Activated CD4-positive, alpha-beta T cell treated with anti-CD3 and anti-CD28 coated beads, Interleukin-2, amount 10 ng/mL, durations not matched to agents 24 days and 14 days (primary cell): ENCODE measurements at places on chromosomes 13 and 19.

DNA sequence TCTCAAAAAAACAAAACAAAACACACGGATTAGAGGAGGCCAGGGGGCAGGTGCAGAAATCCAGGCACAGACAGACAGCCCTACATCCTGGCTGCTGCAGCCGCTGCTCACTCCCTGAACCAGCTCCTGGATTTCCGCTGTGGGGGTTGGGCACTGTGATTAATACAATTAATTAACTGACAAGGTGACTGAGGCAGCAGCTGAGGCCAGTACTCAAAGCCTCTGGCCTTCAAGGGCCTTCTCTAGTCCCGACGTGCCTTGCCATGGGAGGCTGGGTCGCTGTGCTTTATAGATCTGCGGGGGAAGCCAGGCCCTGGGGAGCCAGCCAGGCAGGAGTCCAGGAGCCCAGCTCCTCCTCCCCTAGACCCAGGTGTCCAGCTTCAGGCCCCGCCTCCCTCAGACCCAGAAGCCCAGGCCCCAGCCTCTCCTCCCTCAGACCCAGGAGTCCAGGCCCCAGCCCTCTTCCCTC, 4.6 kb downstream of the NECTIN2 start:
- H3K36me3 ChIP-seq, result no peaks in the 10 kb centered on the region
- no peak overlapping the region for H3K4me3 ChIP-seq
- H3K4me1 ChIP-seq, result peaks cover 9% of the 10 kb centered on the region
- no peak for DNase-seq
- no peak overlapping the region for H3K27ac ChIP-seq
- peaks cover 46% of the 10 kb centered on the region for H3K27me3 ChIP-seq

GRCh38 chr19:15838351-15838750, 22.9 kb upstream of the OR10H1 start:
- H3K4me1 ChIP-seq, result peaks cover 19% of the 10 kb centered on the region
- no peaks in the 10 kb centered on the region for H3K36me3 ChIP-seq
- H3K27ac ChIP-seq, result peak overlapping the region; percentile 12
- no peaks in the 10 kb centered on the region for H3K27me3 ChIP-seq
- no peak overlapping the region for H3K4me3 ChIP-seq

GRCh38 chr13:111394211-111394922, 73.9 kb downstream of the TEX29 start:
- H3K27me3 ChIP-seq, result no peaks in the 10 kb centered on the region
- no peak overlapping the region for H3K27ac ChIP-seq
- DNase-seq, result no peak
- H3K36me3 ChIP-seq, result no peaks in the 10 kb centered on the region
- H3K4me3 ChIP-seq, result no peak overlapping the region

- DNase-seq, result no peak
- no peaks in the 10 kb centered on the region for H3K4me1 ChIP-seq
- H3K27ac ChIP-seq, result no peak overlapping the region
- no peaks in the 10 kb centered on the region for H3K27me3 ChIP-seq
- H3K4me3 ChIP-seq, result no peak overlapping the region
Observed at GRCh38 chr19:44344255-44344654, 12.2 kb downstream of the ZNF112 start.

GRCh38 chr13:107421028-107421427, 794.3 kb downstream of the LIG4 start:
- no peak overlapping the region for H3K27ac ChIP-seq
- H3K27me3 ChIP-seq, result no peaks in the 10 kb centered on the region
- H3K36me3 ChIP-seq, result no peaks in the 10 kb centered on the region
- H3K4me3 ChIP-seq, result no peak overlapping the region
- H3K4me1 ChIP-seq, result no peaks in the 10 kb centered on the region

DNA sequence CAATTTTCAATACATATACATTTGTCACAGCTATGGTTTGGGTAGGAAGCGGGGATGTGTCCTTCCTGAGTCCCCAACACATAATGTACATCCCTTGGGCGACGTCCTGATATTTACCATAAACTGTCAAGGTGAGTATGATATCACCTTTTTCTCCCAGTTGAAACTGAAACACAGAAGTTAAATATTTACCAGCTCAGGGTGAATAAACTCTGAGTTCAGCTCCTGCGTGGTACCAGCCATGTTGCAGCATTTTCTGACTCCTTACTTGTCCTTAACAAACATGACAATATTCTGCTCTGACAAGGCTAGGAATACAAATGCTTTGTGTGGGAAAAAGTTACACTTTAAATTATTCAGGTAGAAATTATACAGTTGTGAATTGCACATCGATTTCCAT, 294.2 kb downstream of the TEX29 start:
- H3K4me3 ChIP-seq, result no peak overlapping the region
- no peak overlapping the region for H3K27ac ChIP-seq
- DNase-seq, result no peak
- no peaks in the 10 kb centered on the region for H3K36me3 ChIP-seq

- no peaks in the 10 kb centered on the region for H3K4me1 ChIP-seq
- no peak for DNase-seq
- no peaks in the 10 kb centered on the region for H3K36me3 ChIP-seq
- H3K27me3 ChIP-seq, result no peaks in the 10 kb centered on the region
- no peak overlapping the region for H3K27ac ChIP-seq
- no peak overlapping the region for H3K4me3 ChIP-seq
Observed at GRCh38 chr19:14826006-14826405, 9.0 kb downstream of the OR7A5 start.

- H3K4me1 ChIP-seq, result no peaks in the 10 kb centered on the region
- no peak for DNase-seq
- no peak overlapping the region for H3K4me3 ChIP-seq
- no peak overlapping the region for H3K27ac ChIP-seq
- no peaks in the 10 kb centered on the region for H3K27me3 ChIP-seq
- H3K36me3 ChIP-seq, result no peaks in the 10 kb centered on the region
Observed at GRCh38 chr13:59745392-59745788, 418.3 kb downstream of the DIAPH3 start.

GRCh38 chr19:10086591-10087192, 575 bp downstream of the SHFL start:
- peak; percentile 83 for DNase-seq
- peaks cover 27% of the 10 kb centered on the region for H3K36me3 ChIP-seq
- H3K4me3 ChIP-seq, result peak overlapping the region; percentile 91
- H3K27me3 ChIP-seq, result no peaks in the 10 kb centered on the region
- peak overlapping the region; percentile 79 for H3K27ac ChIP-seq
- peaks cover 14% of the 10 kb centered on the region for H3K4me1 ChIP-seq

- DNase-seq, result no peak
- no peaks in the 10 kb centered on the region for H3K4me1 ChIP-seq
- no peaks in the 10 kb centered on the region for H3K36me3 ChIP-seq
- no peaks in the 10 kb centered on the region for H3K27me3 ChIP-seq
- H3K27ac ChIP-seq, result no peak overlapping the region
Observed at GRCh38 chr13:96422002-96422401, 332.1 kb downstream of the HS6ST3 start.

- H3K4me3 ChIP-seq, result no peak overlapping the region
- no peak overlapping the region for H3K27ac ChIP-seq
- H3K27me3 ChIP-seq, result peaks cover 41% of the 10 kb centered on the region
- DNase-seq, result no peak
- H3K4me1 ChIP-seq, result peaks cover 7% of the 10 kb centered on the region
- H3K36me3 ChIP-seq, result no peaks in the 10 kb centered on the region
Observed at GRCh38 chr13:71871176-71871754, 4.3 kb upstream of the DACH1 start.

- DNase-seq, result no peak
- no peaks in the 10 kb centered on the region for H3K27me3 ChIP-seq
- peaks cover 41% of the 10 kb centered on the region for H3K36me3 ChIP-seq
- H3K27ac ChIP-seq, result peak overlapping the region; percentile 58
- peaks cover 19% of the 10 kb centered on the region for H3K4me1 ChIP-seq
Observed at GRCh38 chr19:10095622-10095947, 6.9 kb downstream of the ANGPTL6 start.

DNA sequence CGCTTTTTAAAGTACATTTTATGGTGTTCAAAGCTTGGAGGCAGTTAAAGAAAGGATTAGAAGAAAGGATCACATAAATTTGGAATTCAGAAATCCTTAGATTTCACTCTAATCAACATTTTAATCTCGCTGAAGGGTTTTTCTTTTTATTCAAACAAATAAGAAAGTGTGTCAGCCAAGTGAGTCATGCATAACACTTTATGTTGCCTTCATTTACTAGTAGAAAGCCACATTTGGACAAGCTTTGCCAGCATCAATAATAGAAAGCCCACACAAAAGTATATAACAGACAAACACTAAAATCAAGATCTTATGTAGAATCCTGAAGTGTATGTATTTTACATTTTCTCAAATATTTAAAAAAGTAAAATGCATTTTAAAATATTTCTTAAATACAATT, 154.9 kb upstream of the TRPC4 start:
- H3K27me3 ChIP-seq, result no peaks in the 10 kb centered on the region
- no peak overlapping the region for H3K27ac ChIP-seq
- no peaks in the 10 kb centered on the region for H3K4me1 ChIP-seq
- H3K4me3 ChIP-seq, result no peak overlapping the region

DNA sequence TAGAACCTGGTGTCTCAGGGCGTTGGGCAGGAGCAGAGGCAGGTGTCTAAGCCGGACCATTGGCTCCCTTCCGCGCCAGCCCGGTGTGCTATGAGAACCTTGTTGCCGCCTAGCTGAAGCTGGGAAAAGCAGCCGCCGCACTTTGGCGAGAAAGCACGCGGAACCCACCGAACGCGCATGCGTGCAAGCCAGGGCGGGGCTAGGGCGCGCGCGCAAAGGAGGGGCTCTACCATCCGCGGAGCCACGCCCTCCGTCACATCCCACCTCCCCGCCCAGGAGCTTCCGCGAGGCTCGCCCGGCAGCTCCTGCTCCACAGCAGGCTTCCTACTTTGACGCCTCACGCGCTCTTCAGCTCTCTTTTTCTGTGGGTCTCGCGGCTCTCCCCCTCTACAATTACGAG, 51.3 kb downstream of the WDR87 start:
- no peaks in the 10 kb centered on the region for H3K4me1 ChIP-seq
- H3K4me3 ChIP-seq, result no peak overlapping the region
- H3K27me3 ChIP-seq, result no peaks in the 10 kb centered on the region

GRCh38 chr13:46126552-46127357, 21.9 kb upstream of the CPB2 start:
- peak; percentile 90 for DNase-seq
- peak overlapping the region; percentile 59 for H3K27ac ChIP-seq
- H3K36me3 ChIP-seq, result peaks cover 56% of the 10 kb centered on the region
- H3K27me3 ChIP-seq, result no peaks in the 10 kb centered on the region
- H3K4me1 ChIP-seq, result peaks cover 21% of the 10 kb centered on the region

GRCh38 chr19:29549105-29550070, 23.6 kb downstream of the VSTM2B start:
- no peaks in the 10 kb centered on the region for H3K36me3 ChIP-seq
- no peaks in the 10 kb centered on the region for H3K4me1 ChIP-seq
- no peak overlapping the region for H3K4me3 ChIP-seq
- peaks cover 10% of the 10 kb centered on the region for H3K27me3 ChIP-seq

DNA sequence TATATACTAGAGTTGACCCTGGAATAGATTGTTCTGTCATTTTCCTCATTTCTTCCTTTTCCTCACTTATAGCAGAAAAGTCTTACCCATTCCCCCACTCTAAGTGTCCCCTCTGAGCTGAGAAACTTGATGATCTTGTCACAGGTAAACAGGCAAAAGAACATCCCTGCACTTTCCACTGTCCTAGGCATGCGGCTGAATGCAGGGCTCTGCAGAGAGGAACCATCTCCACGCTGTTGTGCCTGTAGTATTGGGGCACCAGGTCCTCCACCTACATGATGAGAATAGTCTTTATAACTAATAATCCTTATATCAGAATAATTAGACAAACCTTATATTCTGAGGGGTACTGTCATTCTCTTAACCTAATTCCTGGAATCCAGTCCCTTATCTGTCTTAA, 211.3 kb downstream of the RBM26 start:
- no peaks in the 10 kb centered on the region for H3K36me3 ChIP-seq
- peak overlapping the region; percentile 60 for H3K4me3 ChIP-seq
- no peak overlapping the region for H3K27ac ChIP-seq
- no peak for DNase-seq
- peaks cover 50% of the 10 kb centered on the region for H3K4me1 ChIP-seq

DNA sequence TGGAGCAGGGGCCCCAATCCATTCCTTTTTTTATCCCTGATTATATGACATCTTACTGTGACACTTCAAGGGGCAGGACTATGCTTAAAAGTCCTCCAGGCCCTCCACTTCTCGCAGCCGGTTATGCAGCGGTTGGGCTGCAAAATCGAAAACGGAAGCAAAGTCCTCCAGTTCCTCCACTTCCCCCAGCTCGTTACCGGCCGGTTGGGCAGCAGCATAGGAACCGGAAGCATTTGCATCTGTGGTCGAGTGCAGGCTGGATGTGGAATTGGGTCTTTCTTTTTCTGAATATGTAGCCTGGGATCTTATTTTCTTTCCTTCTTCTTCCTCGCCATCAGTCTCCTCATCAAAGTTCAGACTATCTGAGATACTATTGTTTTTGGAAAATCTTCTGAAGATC, 46.1 kb downstream of the OXGR1 start:
- DNase-seq, result no peak
- H3K36me3 ChIP-seq, result no peaks in the 10 kb centered on the region
- H3K4me1 ChIP-seq, result no peaks in the 10 kb centered on the region
- H3K4me3 ChIP-seq, result no peak overlapping the region
- no peaks in the 10 kb centered on the region for H3K27me3 ChIP-seq

DNA sequence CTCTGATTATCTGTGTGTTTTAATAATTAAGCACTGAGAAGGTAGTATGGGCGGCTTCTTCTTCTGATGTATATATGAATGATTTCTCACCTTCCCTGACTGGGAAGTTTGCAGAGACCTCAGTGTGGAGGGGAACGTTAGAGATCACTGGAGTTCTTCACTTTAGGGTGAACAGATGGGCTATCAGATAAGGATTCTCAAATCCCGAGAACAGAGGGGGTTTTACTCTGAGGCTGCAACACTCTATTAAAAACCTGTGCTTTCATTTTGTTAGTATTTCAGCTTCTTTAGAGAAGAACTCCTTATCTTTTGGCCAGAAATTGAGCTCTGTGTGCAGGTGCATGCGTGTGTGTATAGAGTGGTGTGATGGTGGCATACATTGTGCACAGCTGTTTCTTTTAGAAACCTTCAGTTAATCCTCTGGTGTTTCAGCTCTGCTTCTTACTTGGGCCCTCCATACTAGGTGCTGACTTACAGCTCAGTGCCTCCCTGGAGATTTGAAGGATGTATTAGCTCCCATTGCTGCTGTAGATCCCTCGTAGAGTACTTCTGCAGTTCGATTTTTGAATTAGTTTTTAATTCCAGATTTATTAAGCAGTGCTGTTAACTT, 45.3 kb upstream of the PCDH9 start:
- no peaks in the 10 kb centered on the region for H3K27me3 ChIP-seq
- no peak overlapping the region for H3K27ac ChIP-seq
- no peak for DNase-seq
- no peak overlapping the region for H3K4me3 ChIP-seq

DNA sequence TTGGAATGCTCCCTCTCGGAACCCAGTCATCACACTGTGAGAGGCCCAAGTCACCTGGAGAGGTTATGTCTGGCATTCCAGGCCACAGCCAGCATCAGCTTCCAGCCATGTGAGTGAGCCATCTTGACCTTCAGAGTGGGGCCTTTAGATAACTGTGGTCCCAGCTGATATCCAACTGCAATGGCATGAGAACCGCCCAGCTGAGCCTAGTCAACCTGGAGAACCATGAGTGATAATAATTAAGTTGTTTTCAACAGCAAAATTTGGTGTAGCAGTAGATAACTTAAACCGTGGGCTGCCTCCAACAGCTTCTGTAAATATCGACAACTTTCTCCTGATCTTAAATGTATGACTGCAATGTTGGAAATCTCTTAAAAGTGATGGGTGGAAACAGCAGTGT, 24.6 kb downstream of the DYRK1B start:
- no peaks in the 10 kb centered on the region for H3K4me1 ChIP-seq
- no peak for DNase-seq
- peaks cover 4% of the 10 kb centered on the region for H3K27me3 ChIP-seq

- H3K4me3 ChIP-seq, result no peak overlapping the region
- H3K4me1 ChIP-seq, result peaks cover 7% of the 10 kb centered on the region
- DNase-seq, result no peak
Observed at GRCh38 chr19:2394054-2394441, 33.3 kb downstream of the TIMM13 start.

- H3K4me3 ChIP-seq, result no peak overlapping the region
- H3K36me3 ChIP-seq, result no peaks in the 10 kb centered on the region
- H3K27me3 ChIP-seq, result no peaks in the 10 kb centered on the region
- no peak for DNase-seq
- H3K27ac ChIP-seq, result no peak overlapping the region
Observed at GRCh38 chr13:34174671-34175145, 356.8 kb downstream of the RFC3 start.
